ENCODE measurements at places on chromosomes 12 and 14.

DNA sequence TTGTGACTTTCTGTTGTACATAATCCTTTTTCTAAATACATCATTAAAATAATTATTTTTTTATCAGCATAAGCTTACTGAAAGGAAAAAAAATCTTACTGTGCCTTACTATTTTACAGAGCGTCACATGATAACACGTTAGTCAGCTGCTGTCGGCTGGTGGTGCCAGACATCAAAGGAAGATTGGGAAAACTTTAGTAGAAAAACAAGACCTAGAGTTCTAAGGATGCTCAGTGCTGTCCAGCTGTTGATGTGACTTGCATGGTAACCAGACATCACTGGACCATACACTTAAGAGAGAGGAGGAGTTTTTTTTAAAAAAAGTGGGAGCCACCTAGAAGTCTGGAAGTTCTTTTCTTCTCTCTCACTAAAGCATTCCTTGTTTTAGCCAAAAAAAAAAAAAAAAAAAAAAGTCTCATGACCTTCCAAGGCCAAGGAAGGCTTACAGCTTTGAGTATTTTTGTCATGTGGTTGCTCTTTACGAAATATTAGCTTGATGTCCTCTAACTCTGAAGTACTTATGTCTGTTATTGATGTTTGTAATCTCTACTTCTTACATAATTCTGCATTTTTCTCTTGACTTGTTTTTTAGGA lies 4.5 kb downstream of the RASSF8 start:
- no peak for DNase-seq

- no peak for DNase-seq
Measured at GRCh38 chr12:10926269-10926668, 2.8 kb upstream of the PRH2 start.

DNA sequence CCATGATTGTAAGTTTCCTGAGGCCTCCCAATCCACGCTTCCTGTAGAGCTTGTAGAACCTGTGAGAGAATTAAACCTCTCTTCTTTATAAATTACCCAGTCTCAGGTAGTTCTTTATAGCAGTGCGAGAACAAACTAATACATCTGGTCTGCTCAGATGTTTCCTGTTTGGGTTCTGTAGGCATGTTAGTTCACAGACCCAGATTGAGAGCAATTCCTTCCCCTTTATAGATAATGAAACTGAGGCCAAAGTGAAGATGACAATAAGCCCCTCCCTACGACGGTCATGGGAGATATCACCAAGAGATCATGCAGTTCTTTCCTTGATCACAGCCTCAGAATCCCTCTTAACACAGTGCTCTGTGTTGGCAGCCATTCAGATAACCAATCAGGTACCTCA lies 76.5 kb upstream of the CLMN start:
- DNase-seq, result no peak

DNA sequence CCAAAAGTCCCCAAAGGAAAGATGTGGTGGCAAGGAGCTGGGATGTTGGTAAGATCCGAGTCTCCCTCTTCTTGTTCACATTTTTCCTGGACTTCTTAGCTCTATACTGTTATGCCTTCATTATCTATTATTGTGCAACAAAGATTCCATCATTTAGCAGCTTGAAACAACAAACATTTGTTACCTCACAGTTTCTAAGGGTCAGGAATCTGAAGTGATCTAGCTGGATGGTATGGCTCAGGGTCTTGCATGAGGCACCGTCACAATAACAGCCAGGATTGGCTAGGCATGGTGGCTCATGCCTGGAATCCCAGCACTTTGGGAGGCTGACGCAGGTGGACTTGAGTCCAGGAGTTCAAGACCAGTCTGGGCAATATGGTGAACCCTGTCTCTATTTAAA lies 51.1 kb upstream of the KRAS start:
- DNase-seq, result no peak

GRCh38 chr14:52835122-52835903 lies 43.9 kb upstream of the GNPNAT1 start:
- no peak for DNase-seq

DNA sequence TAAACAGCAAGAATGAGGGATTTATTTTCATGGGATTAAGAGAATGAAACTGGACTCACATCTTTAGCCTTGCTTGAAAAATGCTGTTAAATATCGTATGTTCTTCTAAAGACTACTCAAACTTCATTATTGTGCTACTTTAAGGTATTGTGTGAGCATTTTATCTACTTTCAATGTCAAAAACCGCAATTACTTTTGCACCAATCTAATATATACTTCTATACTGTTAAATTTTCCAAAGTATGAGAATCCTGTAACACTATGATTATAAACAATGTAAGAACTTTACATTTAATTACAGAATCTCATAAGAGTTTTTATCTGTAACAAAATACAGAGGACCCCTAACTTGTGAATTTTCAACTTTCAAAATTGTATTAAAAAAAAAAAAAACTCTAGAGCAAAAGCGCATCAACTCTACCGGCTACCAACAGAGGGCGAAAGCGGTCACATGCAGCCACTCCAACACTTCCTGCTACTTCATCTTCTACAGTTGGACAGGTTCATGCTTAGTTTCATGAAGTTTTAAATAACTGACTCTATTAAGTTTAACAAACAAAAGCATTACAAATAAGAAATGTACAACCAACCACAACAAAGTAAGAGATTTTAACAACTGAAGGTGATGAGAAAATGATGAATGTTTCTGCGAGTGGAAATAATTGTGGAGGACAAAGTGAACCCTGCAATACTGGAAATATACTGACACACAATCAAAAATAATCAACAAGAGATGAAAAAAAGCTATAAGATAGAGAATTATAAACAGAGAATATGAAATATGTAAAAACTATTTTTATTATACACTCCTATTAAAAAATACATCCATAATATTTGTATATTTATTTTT lies 210.9 kb downstream of the MED13L start:
- DNase-seq, result peak; percentile 3

GRCh38 chr14:99246536-99247097 lies 25.4 kb downstream of the BCL11B start:
- no peak for DNase-seq

GRCh38 chr14:91496790-91497189 lies 13.3 kb downstream of the PPP4R3A start:
- no peak for DNase-seq

GRCh38 chr12:46585854-46586621 lies 213.5 kb upstream of the SLC38A2 start:
- DNase-seq, result no peak

GRCh38 chr12:106051853-106052531 lies 86.8 kb downstream of the NUAK1 start:
- DNase-seq, result no peak

DNA sequence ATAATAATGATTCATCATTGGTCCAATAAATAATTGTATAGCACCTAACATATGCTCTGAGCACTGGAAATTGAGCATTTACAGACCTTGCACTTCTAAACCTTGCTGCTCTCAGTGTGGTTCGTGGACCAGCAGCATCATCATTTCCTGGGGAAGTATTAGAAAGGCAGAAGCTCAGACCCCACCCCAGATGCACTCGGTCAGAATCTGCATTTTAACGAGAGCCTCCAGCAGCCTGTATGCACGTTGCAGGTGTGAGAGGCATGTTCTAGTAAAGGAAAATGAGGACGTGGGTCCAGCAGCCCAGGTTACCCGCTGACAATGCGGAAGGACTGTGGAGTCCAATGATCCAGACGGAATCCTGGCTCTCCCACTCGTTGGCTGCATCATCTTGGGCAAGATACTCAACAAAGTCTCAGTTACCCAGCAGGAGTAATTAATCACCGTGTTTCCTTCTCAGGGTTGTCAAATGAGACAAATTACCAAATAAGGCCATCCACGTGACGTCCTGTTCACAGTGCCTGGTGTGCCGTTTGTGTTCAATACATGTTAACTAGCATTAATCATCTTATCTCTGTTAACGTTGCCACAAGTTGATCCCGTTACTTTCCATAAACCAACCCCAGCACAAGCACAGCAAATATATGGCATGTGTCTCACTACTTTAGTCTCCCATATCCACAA lies 49.2 kb upstream of the CCND2 start:
- no peak for DNase-seq

DNA sequence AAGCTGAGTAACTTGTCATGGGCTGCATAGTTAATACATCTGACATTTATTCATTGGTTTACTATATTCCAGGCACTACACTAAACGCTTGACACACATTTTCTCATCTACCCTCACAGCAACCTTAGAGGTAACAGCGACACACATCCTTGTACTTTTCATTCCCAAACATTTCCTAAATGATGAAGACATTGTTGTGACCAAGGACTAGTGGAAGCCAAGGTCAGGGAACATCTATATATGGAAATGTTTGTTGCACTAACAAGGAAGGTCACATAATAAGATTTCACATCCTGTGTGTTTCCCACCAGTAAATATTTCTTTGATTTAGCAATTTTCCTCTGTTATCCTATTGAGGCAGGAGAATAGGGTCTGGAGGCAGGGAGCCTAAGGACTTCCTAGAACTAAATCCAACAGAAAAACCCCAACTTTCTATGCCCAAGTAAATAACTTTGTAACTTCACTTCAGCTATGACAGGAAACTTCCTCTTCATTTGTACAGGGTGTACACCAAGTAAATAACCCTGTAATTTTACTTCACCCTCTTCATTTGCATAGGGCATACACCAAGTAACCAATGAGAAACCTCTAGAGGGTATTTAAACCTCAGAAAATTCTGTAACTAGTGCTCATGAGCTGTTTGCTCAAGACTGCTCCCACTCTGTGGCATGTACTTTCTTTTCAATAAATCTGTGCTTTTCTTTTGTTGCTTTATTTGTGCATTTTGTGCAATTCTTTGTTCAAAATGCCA lies 48.4 kb downstream of the ZNF641 start:
- DNase-seq, result no peak

DNA sequence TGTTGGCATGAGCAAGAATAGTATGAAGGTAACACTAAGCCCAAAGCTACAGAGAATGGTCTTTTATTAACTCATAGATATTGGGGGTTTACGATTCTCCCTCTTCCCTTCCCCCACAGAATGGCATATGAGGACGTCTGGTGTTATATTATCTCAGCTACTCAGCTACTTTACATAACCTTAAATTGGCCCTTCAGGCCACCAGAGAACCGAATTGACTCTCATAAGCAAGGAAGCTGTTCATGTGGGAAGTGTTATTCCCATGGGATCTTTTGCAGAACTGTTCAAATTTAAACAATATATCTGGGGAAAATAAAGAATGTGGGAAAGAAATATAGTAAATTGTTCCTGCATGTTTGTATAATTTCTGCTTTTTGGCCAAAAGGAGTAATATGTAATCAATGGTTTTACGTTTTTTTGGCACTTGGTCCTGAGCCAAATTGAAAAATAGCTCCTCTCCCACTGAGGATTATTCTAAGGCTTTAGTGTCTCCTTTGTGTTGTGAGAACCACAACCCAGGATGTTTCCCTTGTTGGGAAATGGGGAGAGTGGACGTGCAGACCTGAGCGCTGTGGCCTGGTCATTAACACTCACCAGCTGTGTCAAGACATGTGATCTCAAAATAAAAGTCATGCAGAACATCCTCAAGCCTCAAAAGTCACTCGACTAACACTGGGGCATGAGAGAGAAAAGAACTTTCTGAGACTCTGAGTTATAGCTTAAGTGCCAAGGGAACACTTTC lies 31.8 kb upstream of the CMAS start:
- DNase-seq, result no peak

- no peak for DNase-seq
Measured at GRCh38 chr12:39440781-39441180, 2.1 kb downstream of the KIF21A start.

DNA sequence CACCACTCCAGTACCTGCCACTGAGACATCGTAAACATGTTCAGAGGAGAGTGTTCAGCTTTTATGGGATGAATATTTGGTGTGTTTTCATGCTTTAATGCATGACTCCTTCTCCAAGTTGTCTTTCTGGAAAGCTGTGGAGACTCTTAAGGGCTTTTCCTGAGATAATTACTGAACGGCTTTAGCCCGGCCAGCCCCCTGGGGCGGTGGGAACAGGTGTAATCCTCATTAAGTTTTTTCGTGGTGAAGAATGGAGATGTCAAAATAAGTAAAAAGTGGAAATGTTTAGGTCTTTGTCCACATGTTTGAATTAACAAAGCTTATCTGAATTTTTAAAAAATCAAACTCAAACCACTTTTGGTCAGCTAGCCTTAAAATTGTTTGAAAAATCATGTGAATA lies 1.5 kb downstream of the SYNE2 start:
- no peak for DNase-seq

- no peak for DNase-seq
Measured at GRCh38 chr14:35818346-35819115, 7.6 kb upstream of the BRMS1L start.

- DNase-seq, result no peak
Measured at GRCh38 chr12:94545935-94546771, 86.5 kb upstream of the CEP83 start.

DNA sequence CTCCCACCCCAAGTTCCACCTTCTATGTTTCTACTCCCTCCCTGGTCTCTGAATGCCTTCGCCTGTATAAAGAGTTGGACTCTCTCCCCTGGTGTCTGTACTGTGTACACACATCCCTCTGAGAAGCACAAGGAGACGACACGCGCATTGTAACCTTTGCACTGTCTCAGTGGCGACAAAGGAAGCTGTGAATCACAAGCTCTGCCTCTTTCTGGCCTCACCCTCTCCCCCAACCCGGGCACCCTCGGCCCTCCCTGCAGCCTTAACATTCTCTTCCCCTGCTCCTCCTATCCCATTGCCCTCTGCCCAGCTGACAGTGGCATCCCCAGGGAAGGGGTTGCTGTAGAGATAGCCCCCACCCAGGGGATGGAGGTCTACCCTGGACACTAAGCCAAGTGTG lies 2.5 kb upstream of the SMARCD1 start:
- DNase-seq, result no peak

DNA sequence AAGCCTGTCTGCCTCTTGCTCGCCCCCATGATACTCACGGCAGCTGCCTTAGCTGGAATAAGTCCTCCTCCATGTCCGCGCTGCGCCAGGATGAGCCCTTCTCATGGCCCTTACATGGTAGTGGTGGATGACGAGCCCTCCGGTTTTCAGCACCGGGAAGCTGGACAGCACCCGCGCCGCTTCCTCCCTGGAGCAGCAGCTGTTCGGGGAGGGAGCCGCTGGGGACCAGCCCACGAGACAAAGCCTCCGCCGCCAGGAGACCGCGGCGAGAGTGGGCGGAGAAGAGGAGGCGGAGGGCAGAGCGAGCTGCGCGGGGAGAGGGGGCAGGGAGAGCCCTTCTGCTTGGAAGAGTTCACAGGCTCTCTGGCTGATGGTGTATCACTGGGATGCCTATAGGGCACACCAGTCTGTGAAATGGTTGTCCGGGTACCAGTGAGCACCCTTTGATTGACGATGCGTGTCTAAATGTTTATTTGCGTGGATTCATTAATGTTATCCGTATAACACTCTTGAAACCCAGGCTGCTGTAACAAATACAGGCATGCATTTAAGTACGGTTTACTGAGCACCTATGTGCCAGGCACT lies at the start of gene SVOP:
SVOP (minus strand) TSS at position 273 of the 585 bp plus-strand sequence; CDS start at position 73, 200 bp downstream.
- peak; percentile 1 for DNase-seq
